ENCODE measurements at places on chromosomes 3 and 15. TPM values are rescaled to one million over a fixed set of nuclear protein-coding genes. Genes with fewer than 3 reads are reported as not detected.
A peak's percentile ranks its signal among the peaks of the same experiment; 100 is the strongest.

- no peak overlapping the region for H3K4me3 ChIP-seq
- no peak overlapping the region for H3K27ac ChIP-seq
- H3K4me1 ChIP-seq, result no peaks in the 10 kb centered on the region
- no peaks in the 10 kb centered on the region for H3K36me3 ChIP-seq
Observed at GRCh38 chr3:129211772-129212171, 28.1 kb upstream of the CNBP start.

- DNase-seq, result no peak
- no peak overlapping the region for H3K4me3 ChIP-seq
- H3K36me3 ChIP-seq, result no peaks in the 10 kb centered on the region
- H3K27ac ChIP-seq, result no peak overlapping the region
Observed at GRCh38 chr15:101530224-101530958, 40.9 kb upstream of the PCSK6 start.

DNA sequence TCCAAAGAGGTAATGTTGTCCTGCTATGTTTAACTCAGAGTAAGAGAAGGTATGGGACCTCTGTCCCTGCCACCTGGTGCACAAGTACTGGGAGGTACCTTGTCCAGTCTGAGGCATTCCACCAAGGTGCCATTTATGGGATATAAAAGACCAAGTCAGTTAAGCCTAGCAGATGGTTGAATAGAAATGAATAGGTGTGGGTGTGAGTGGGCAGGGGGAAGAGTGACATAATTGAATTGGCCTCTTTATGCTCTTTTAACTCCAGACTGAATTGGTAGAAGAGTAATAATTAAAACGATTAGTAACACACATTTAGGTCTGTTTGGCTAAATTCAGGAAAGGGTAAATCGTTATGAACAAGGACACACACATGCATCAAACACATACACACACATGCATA lies 562 bp downstream of the ADGRG7 start:
- H3K27ac ChIP-seq, result no peak overlapping the region
- no peak overlapping the region for H3K4me3 ChIP-seq
- H3K36me3 ChIP-seq, result peaks cover 2% of the 10 kb centered on the region
- H3K27me3 ChIP-seq, result peaks cover 13% of the 10 kb centered on the region
- peaks cover 34% of the 10 kb centered on the region for H3K4me1 ChIP-seq

DNA sequence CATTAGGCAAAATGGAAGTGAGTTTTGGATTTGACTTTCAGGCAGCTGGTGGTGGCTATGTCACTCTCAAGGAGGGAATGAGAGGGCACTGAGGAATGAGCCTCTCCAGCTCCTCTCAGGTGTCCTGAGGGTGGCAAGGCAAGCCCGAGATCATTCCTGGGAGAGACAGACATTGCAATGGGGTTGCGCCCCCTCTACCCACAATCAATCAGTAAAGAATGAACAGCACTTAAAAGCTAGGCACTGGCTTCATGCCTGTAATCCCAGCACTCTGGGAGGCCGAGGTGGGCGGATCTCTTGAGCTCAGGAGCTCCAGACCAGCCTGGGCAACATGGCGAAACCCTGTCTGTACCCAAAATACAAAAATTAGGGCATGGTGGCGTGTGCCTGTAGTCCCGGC lies 14.1 kb upstream of the SHF start:
- H3K36me3 ChIP-seq, result no peaks in the 10 kb centered on the region
- DNase-seq, result no peak
- H3K27me3 ChIP-seq, result peaks cover 11% of the 10 kb centered on the region
- H3K27ac ChIP-seq, result no peak overlapping the region

The GPR171 gene
- total RNA-seq, result 144 TPM

- H3K4me1 ChIP-seq, result no peaks in the 10 kb centered on the region
- DNase-seq, result no peak
- H3K27ac ChIP-seq, result no peak overlapping the region
- no peak overlapping the region for H3K4me3 ChIP-seq
Observed at GRCh38 chr3:110656394-110657025, 415.1 kb upstream of the NECTIN3 start.

GRCh38 chr3:170868577-170869238 lies 1.3 kb downstream of the RPL22L1 start:
- H3K4me3 ChIP-seq, result peak overlapping the region; percentile 88
- DNase-seq, result no peak
- no peaks in the 10 kb centered on the region for H3K27me3 ChIP-seq
- peaks cover 39% of the 10 kb centered on the region for H3K36me3 ChIP-seq
- peak overlapping the region; percentile 96 for H3K27ac ChIP-seq
- H3K4me1 ChIP-seq, result peaks cover 27% of the 10 kb centered on the region

DNA sequence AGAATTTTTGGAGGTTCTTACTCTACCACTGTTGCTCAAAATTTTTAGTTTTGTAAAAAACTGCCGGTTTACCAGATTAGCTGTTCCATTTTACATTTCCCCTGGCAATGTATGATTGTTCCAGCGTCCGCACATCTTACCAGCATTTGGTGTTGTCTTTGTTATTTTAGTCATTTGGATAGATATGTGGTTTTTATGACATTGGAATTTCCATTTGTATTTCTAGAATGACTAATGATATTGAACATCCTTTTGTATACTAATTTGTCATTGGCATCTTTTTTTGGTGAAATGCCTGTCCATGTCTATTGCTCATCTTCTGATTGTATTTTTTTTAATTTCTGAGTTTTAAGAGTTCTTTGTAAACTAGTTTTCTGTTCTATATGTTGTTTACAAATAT lies 28.5 kb downstream of the LRRC28 start:
- H3K4me1 ChIP-seq, result peaks cover 41% of the 10 kb centered on the region
- peak overlapping the region; percentile 72 for H3K27ac ChIP-seq
- no peak overlapping the region for H3K4me3 ChIP-seq
- peaks cover 24% of the 10 kb centered on the region for H3K36me3 ChIP-seq
- no peak for DNase-seq

DNA sequence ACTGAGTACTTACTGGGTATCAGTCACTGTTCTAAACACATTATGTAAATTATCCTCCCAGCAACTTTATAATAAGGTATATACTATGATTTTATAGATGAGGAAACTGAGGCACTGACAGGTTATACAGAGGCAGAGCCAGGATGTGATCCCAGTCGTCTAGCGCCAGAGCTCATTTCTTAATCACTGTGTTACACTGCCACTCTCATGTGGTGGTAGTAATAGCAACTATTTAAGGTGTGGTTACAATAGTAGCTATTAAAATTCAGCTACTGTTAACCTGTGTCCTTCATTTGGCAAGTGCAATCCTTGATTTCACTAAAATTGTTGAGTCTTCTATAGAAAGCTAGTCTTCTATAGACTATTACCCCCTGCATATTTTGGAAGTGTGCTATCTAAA lies 43.1 kb upstream of the TRPC1 start:
- H3K27me3 ChIP-seq, result no peaks in the 10 kb centered on the region
- H3K27ac ChIP-seq, result no peak overlapping the region
- no peaks in the 10 kb centered on the region for H3K4me1 ChIP-seq
- no peaks in the 10 kb centered on the region for H3K36me3 ChIP-seq
- no peak overlapping the region for H3K4me3 ChIP-seq
- DNase-seq, result no peak

The NTRK3 gene
- not detected for total RNA-seq

DNA sequence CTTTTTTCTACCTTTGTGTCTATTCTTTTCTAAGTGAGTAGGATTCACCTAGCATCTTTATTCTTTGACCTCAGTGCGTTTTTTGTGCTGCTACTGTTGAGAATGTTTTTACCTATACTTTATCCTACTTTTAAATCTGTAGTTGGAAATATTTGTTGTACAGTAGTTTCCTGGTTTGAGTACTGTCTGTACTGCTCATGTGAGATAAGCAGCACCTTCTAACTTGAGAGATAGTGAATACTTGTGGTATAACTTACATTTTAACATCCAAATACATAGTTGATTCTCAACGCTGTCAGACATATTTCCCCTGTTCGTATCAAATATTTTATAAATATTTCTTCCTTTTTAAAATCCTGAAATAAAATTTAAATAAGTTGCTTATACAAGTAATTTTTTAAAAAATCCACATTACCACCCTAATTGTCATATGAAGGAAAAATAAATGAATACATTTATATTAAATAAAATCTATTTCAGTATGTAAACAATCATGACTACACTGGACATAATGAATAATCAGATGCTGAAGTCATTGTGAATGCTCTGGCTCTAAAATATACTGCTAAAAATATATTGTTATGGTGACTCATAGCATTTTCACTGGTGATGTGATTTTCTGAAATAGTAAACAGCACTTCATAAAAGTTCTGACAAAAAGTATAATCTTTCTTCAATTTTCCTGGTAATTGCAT lies 17.4 kb downstream of the ATP11B start:
- H3K4me3 ChIP-seq, result no peak overlapping the region
- H3K4me1 ChIP-seq, result peaks cover 27% of the 10 kb centered on the region

DNA sequence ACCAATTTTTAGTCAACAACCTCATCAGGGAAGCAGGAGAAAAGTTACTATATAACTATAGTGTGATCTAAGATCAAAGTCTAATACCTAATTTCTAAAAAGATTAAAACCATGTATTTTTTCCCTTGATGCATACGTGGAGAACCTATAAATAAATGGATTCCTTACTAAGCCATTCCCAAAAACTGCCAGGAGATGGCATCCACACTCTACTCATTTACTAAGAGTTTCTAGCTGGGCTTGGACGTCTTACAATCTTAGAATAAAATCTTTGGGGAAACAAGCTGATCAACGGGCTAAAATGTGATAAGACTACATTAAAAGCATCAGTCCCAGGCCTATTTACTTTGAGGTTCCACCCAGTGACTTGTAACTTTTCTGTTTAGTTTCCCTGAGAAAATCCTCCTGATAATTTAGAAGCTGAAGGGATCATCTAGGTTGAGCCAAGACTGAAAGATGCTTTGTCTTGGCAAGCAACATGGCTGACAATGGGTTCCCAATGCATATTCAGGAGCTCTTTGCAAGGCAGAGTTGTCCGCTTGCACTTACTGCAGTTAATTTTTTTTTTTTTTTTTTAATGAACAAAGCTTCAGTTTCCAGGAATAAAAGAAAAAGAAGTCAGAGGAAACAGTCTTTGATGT lies 85.5 kb upstream of the FGF12 start:
- no peak overlapping the region for H3K4me3 ChIP-seq
- no peaks in the 10 kb centered on the region for H3K36me3 ChIP-seq
- H3K4me1 ChIP-seq, result peaks cover 16% of the 10 kb centered on the region
- peak; percentile 32 for DNase-seq

The NLGN1 gene
- not detected for total RNA-seq

- no peaks in the 10 kb centered on the region for H3K27me3 ChIP-seq
- peak within 1 kb of the TSS; percentile 97 for H3K27ac ChIP-seq
- peak within 1 kb of the TSS; percentile 91 for H3K4me3 ChIP-seq
- peaks cover 8% of the 10 kb centered on the region for H3K36me3 ChIP-seq
- DNase-seq, result peak; percentile 96
Observed at GRCh38 chr3:184249412-184250166, at the start of gene EEF1AKMT4. TSS of gene EEF1AKMT4 (plus strand) at chr3:184249672. CDS start at chr3:184249695, 23 bp downstream.
